Hematopoietic multipotent progenitor cell (in vitro differentiated cells): ENCODE measurements at places on chromosomes 12 and 14.

- no peak for DNase-seq
Observed at GRCh38 chr14:104559804-104560585, 19.6 kb upstream of the C14orf180 start.

DNA sequence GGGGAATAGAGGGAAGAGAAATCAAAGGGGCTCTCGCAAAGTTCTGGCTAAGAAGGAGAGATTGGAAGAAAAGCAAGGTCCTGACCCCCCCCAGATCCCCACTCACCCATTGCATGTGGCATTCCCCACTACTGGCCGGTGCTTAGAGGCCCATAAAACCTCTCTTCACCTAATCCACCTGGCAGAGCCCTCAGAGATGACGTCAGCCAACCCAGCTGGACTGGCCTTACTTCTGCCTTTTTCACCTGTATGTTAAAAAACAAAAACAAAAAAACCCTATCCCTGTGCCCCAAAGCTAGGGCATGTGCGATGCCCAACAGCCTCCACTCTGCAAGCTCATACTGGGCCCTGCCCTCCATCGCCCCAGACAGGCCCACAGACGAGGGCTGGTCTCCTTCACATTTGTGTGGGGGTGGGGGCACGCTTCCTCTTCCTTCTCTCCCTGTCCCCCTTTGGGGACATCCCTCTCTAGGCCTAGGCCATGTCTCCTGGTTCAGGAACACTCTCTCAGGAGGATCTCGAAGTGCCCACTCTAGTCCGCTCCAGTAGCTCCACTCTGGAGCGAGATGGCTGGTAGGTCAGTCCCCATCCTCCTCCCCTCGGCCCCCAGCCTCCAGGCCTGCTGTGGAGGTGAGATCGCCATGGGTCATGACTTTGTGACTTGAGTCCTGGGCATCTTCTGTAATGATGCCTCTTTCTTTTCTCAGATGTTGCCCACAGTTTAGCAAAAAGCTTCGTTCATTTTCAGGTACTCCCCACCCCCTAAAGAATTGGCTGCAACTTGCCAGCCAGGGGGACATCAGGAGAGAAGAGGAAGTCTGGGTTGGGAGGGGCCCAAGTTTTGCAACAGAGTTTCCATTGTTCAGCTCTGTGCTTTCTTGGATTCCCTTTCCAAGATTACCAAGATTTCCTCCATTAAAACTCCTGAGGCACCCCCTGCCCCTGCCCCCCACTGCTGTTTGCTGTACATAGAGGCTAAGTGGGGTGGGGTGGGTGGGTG, 37.0 kb downstream of the FIGNL2 start:
- DNase-seq: no peak

GRCh38 chr12:56188778-56189098, 545 bp downstream of the SMARCC2 start:
- no peak for DNase-seq

GRCh38 chr14:74555476-74556050, 56.5 kb downstream of the LTBP2 start:
- DNase-seq: no peak

- DNase-seq: no peak
Observed at GRCh38 chr12:6765634-6766581, at the start of gene PTMS. TSS of gene PTMS (plus strand) at chr12:6766363. CDS start at chr12:6766706, 343 bp downstream.

DNA sequence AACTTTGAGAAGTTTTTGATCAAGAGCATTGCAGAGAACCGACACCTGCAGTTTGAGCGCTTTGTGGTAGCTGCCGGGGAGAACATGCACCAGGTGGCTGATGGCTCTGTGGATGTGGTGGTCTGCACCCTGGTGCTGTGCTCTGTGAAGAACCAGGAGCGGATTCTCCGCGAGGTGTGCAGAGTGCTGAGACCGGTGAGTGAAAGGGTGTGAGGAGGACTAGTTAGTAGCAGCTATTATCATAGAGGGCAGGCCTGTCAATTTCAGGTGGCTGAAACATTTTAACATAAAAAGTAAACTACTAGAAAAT, 27.0 kb upstream of the HIGD1C start:
- DNase-seq: no peak

DNA sequence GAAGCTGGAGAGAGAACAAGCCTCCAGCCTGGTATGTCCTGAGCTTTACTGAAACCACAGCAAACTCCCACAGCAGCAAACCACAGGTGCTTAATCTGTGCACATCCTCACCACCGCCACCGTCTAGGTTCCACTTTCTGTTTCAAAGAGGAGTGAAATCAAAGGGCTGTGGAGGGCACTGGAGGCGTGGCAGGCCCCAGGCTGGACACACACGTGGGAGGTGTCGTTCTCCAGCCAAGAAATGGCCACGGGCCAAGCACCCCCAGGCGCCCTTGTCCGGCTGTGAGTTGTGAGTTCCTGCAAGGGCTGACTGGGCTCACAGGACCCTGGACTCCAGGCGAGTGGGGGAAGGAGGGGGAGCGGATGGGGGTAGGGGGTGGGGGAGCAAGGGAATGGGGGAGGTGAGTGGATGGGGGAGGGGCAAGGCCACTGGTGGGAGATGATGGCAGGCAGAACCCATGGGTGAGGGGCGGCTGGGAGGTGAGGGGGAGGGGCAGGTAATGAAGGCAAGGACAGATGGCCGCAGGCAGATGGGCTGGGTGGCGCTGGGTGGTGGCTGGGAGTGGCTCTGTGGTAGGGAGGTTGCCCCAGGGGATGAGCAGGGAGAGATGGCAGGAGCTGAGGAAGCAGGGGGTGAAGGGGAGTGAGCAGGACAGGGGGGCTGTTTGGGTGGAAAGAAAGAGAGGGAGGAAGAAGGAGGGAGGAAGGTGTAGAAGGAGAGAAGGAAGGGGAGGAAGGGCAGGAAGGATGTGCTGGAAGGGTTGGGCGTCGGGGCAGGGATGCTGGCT, 86.7 kb downstream of the NCOR2 start:
- DNase-seq: no peak

GRCh38 chr12:107759410-107759809, 1.5 kb downstream of the PRDM4 start:
- DNase-seq: no peak
